ENCODE measurements at places on chromosomes 5 and 9.

- no peak overlapping the region for H3K4me3 ChIP-seq
- H3K27me3 ChIP-seq: peaks cover 77% of the 10 kb centered on the region
- H3K4me1 ChIP-seq: peaks cover 40% of the 10 kb centered on the region
- DNase-seq: no peak
Measured at GRCh38 chr5:132013711-132014110, 2.3 kb upstream of the ACSL6 start.

DNA sequence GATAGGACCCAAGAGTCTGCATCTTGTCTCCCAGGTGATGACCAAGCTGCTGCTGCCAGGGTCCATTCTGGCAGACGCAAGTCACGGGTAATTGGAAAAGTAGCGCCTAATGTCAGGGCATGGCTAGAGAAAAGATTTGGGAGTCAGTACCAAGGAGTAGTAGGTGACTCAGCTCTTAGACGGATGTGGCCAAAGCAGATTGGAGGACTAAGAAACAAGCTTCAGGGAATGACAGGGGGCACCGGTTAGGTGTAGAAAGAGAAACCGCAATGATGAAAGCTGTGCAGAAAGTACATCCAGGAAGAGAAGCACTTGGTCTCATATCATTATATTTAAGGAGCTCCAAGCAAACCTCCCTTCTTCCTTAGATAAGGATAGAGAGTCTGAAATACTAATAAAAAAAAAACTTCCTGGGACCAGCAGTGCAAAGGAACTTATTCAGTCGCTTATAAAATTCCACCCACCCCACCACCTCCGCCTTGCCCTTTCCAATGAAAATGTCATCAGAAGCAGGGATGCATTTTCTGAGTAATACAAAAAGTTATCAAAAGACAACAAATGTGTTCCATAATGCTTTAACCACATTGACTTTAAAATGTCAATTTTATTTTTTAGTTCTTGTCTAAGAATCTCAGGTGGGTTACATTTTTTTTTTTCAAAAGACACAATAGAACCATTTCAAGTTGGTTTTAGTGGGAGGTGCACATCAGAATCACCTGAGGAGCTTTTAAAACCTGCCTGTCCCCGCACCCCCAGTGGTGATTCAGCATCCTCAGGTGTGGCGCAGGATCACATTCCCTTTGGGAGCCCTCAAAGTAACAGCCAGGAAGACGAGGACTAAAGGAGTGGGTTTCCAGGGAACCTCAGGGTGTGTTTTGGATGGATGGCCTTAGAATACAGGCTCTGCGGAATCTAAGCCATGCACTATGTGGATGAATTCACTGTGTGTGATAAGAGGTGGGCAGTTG lies 31.2 kb downstream of the PTPN3 start:
- H3K4me1 ChIP-seq: peaks cover 33% of the 10 kb centered on the region
- no peak overlapping the region for H3K27ac ChIP-seq

- no peak overlapping the region for H3K4me3 ChIP-seq
- H3K27ac ChIP-seq: no peak overlapping the region
- H3K27me3 ChIP-seq: no peaks in the 10 kb centered on the region
Measured at GRCh38 chr5:154301726-154302125, 111.2 kb downstream of the GALNT10 start.

GRCh38 chr9:4298255-4299004 lies 1.4 kb downstream of the GLIS3 start:
- peak overlapping the region; percentile 83 for H3K27ac ChIP-seq
- peak; percentile 44 for DNase-seq
- H3K4me1 ChIP-seq: peaks cover 69% of the 10 kb centered on the region
- peaks cover 36% of the 10 kb centered on the region for H3K27me3 ChIP-seq
- peak overlapping the region; percentile 99 for H3K4me3 ChIP-seq
- peaks cover 2% of the 10 kb centered on the region for H3K36me3 ChIP-seq

DNA sequence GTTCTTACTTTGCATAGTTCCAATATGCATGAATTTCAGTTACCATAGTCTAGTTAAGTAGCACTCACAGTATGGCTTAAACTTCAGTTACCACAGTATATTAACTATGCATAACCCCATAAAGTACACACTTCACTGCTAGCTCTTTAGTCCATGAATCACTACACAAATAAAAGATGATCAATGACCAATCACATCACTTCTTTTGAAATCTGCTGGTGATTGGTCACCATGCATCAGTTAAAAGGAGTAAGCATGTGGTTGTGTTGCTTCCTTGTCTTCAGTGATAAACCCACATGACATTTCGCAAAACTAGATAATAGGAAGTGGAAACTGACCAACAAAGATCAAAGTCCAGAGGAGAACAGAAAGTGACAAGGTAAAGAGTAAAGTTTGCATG lies 79.0 kb downstream of the TAF11L14 start:
- peaks cover 3% of the 10 kb centered on the region for H3K36me3 ChIP-seq
- H3K4me1 ChIP-seq: no peaks in the 10 kb centered on the region
- H3K4me3 ChIP-seq: no peak overlapping the region
- no peaks in the 10 kb centered on the region for H3K27me3 ChIP-seq
